ENCODE measurements at places on chromosomes 4 and X.

- DNase-seq, result no peak
Measured at GRCh38 chrX:12563121-12563520, 228.1 kb upstream of the PRPS2 start.

- DNase-seq, result no peak
Measured at GRCh38 chr4:5128569-5128968, 77.3 kb downstream of the STK32B start.

- no peak for DNase-seq
Measured at GRCh38 chr4:76850010-76850441, 47.9 kb downstream of the SOWAHB start.

DNA sequence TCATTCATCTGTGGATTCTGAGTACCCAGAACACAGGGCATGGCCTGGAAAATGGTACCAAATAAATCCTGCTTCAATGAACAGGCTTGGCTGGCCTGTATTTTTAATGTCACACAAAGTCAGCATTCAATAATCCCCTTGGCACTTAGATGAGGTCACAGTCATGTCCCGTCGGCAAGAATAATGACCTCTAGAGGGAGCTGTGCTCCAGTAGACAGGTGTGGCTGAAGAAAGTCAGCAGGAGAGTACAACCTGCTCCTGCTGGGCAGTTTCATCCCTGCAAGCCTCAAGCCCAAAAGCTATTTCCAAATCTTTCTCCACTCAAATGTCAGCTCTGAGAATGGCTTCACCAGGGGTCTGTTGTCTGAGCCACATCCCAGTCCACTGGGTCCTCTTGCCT lies 404.0 kb upstream of the F9 start:
- no peak for DNase-seq

DNA sequence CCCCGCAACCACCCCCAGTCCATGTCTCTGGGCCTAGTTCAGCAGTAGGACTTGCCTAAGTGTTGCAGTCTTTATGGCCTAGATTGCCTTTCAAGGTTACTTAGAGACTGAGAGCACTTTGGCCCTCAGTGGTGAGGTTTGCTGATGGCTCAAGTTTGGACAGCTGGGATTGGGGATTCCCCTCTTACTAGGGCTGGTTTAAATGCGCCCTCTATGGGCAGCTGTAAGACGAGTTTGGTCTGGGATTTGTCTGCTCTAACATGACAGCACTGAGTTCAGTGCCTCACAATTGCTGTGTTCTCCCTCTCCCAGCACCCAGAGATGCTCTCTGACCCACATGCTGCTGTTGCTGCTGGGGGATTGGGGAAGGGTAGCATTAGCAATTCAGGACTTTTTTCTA lies 23.1 kb downstream of the DACH2 start:
- no peak for DNase-seq

DNA sequence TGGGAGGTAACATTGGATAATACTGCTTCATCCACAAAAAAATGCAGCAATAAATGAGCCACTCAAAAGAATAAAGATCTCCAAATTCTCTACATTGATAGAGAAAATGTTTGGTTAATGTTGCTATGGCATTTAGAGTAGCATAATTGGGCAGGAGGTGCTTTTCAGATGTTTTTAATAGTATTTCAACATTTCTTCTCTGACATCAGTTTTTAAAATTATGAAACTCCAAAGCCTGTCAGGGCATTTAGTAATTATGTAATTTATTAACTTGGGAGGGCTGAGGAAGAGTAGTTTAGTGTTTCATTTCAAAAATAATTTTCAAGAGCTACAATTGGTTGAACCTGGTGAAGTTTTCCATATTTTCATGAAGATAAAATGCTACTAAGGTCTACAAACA lies 211.3 kb upstream of the INTU start:
- DNase-seq, result no peak

- DNase-seq, result no peak
Measured at GRCh38 chr4:109511414-109511813, 48.6 kb upstream of the MCUB start.

GRCh38 chrX:13013363-13014110 lies 30.9 kb downstream of the FAM9C start:
- DNase-seq, result no peak

Data from stimulated activated CD4-positive, alpha-beta T cell treated with anti-CD3 and anti-CD28 coated beads, Interleukin-4, amount 100 ng/mL, for 1 hour (primary cell).